ENCODE measurements at places on chromosomes 1 and 21.

GRCh38 chr1:64686828-64687724 lies 57.8 kb upstream of the RAVER2 start:
- DNase-seq, result no peak

GRCh38 chr1:51669816-51670215 lies 52.9 kb downstream of the OSBPL9 start:
- no peak for DNase-seq

- no peak for DNase-seq
Observed at GRCh38 chr1:64867266-64867665, 99.1 kb downstream of the JAK1 start.

DNA sequence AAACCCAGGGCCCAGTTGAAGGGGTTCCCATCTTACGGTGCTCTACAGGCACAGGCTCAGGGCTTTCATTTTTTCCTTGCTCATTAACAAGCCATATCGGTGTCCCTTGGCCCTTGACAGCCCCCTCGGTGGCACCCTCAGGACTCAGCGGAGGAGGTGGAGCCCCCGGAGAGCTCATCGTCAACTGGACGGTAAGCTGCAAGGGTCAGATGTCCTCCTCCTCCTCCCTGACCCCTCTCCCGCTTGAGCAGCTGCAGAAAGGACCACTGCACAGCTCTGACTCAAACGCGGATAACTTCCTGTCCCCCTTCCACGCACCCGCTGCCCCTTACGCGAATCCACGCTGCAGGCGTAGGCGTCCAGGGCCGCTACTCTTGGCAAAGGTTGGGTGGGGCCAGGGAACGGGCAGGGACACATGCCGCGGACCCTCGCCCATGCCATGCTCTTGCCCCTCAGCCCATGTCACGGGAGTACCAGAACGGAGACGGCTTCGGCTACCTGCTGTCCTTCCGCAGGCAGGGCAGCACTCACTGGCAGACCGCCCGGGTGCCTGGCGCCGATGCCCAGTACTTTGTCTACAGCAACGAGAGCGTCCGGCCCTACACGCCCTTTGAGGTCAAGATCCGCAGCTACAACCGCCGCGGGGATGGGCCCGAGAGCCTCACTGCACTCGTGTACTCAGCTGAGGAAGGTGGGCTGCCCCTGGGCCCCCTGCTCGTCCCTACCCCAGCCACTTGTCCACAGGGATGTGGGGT lies 14.7 kb downstream of the TMEM81 start:
- no peak for DNase-seq

GRCh38 chr1:212683357-212683722 lies 16.3 kb downstream of the BATF3 start:
- DNase-seq, result no peak

DNA sequence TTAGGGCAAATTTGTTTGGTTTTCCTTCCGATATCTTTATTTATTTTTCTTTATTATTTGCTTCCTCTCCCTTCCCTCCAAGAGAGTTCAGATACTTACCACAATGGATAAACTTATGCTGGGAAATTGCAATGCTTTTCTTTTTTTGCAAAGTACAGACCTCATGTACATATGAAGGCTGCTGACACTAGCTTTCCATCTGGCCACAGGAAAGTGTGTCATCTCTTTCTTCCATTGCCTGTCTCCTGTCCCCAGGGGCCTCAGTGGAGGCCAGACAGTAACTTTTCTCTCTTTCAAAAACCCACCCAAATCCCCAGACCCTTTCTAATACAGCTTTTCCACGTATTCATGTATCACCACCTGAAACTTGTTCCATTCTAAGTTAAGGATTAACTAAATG lies 73.9 kb downstream of the ST6GALNAC3 start:
- no peak for DNase-seq

DNA sequence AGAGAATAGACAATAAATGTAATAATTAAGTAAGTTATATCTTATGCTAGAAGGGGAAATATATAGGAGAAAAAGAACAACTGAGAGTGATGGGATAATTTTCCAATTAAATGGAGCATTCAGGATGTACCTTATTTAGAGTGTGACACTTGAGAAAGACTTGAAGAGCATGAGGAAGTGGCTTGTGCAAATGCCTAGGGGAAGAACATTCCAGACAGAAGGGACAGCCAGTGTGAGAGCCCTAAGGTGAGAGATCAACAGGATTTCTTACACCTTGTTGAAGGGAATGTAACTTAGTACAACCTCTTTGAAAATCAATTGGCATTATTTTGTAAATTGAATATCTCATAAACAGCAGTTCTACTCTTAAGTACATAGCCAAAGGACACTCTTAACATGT lies 28.8 kb upstream of the TSPAN2 start:
- no peak for DNase-seq

DNA sequence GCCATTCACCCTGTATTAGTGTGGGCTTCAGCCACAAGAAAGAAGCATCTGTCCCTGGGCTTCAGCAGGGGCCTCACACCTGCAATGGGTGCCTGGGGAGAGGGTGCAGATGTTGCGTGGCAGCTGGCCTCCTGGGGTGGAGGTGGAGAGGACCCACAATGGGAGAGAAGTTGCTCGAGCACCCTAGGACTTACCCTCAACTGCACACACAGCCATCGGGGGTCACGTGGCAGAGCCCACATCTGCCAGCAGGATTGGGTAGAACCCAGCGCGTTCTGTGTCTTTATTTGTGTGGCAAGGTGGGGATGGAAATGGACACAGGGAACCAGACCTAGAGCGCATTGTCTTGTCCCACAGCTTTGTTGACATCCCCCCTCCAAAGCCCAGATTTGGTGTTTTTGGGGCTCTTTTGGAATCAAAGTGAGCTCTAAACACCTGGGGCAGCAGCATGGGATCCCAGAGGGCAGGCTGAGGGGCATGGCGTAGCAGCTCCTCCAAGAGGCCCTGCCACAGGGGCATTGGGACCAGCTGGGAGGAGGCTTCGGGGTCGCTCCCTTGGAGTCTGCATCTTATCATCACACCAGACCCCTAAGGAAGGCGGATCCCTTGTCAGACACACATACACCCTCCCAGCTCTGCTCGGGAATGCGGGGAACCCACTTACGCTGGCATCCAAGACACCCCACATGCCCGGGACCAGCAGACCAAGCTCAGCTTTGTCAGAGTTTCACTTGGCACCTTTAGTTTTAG lies 5.1 kb downstream of the ABCG1 start:
- no peak for DNase-seq

GRCh38 chr1:121471523-121471922 lies 286.7 kb downstream of the SRGAP2C start:
- no peak for DNase-seq

GRCh38 chr21:46559291-46559983 lies 45.4 kb downstream of the S100B start:
- DNase-seq, result no peak

- DNase-seq, result no peak
Observed at GRCh38 chr1:90836345-90836679, 119.2 kb upstream of the BARHL2 start.

DNA sequence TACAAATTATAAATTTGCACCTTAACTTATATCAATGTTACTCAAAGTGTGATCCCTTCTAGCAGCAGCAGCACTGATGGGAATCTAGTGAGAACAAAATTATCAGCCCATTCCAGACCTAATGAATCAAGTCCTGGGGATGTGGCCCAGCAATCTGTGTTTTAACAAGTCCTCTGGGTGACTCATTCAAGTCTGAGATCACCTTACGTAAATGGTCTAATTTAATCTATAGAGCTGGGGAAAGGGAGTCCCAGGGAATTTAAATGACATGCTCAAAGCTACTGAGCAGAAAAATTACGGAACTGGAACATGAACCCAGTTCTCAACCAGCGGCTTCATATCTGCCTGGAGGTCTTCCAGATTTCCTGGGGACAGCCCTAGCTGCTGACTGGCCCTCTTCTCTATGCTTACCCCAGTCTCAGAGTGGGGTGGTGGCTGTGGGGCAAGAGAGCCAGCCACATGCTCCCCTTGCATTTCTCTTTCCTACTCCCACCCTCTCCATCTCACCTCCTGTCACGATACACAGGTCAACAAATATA lies 220.0 kb downstream of the TM2D1 start:
- no peak for DNase-seq

DNA sequence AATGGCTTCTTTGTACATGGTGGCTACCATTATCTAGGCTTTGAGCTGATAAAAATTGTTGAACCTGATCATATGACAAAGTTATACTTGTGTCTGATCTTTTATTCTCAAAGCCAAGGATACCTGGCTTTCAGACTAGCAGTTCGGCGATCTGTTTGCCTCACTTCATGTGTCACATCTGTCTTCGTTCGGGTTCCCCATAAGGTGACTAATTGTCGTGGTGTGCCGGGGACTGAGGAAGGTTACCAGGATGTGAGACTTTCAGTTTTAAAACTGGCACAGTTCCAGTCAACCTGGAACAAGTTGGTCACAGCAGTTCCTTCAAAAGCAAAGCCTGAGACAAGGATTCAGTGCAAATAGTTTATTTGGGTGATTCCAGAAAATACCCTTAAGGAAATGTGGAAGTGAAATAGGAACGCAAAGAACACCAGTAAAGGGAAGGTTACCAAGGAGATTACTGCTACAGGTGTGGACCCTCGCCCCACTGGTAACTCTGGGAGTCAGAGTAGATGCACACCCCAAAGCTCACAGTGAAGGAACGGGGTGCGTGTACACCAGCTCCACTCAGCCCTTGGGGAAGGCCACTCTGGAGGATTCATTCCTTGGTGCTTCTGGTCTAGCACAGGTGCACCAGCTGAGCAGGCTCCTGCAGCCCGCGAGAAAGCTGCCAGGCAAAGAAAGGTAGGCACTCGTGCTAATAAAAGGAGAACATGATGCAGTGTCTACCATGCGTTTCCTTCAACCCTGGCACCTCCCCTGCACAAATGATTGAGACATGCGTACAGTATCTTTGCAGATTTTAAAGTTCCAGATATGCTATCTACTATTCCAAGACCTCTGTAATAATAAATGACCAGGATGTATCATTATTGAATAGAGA lies 69.0 kb downstream of the VWA5B1 start:
- DNase-seq, result no peak

GRCh38 chr21:34865400-34866241 lies 183.5 kb downstream of the RUNX1 start:
- DNase-seq, result no peak

- no peak for DNase-seq
Observed at GRCh38 chr1:117671781-117672501, 66.1 kb downstream of the TENT5C start.

DNA sequence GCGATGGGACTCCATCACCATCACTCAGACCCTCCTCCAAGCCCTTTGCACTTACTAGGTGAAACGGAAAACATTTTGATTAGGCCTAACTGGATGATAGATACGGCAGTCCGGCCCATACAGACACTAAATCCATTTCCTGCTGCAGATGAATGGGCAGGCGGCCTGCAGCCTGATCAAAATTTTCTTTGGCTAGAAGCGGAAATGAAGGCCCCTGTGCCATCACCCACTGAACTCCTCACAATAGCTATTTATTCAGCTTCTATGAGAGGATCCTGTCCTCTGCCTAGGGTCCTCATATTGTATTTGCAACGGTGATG lies 200.5 kb downstream of the OMA1 start:
- DNase-seq, result no peak

Measured in activated CD8-positive, alpha-beta memory T cell treated with anti-CD3 and anti-CD28 coated beads for 1 hour (primary cell).